ENCODE measurements at places on chromosomes 16 and 17.

DNA sequence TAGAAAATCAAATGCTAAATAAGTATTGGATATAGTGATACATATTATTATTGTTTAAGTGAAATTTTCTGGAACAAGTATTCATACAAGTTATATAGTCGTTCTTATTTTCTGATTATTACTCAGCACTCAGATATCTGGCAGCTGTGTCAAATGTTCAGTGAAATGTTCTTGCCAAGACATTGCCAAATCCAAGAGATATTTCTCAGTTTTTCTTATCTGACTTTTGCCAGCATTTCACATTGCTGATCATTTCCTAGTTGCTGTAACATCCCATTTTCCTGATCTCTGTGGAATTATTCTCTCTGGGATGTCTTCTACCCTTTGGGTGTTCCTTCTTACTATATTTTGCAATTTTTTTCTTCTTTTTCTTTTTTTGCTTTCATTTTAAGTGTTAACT lies 262.3 kb downstream of the KIF2B start:
- no peak for DNase-seq

GRCh38 chr16:29710227-29711219 lies 31.5 kb downstream of the QPRT start:
- DNase-seq, result peak; percentile 61

DNA sequence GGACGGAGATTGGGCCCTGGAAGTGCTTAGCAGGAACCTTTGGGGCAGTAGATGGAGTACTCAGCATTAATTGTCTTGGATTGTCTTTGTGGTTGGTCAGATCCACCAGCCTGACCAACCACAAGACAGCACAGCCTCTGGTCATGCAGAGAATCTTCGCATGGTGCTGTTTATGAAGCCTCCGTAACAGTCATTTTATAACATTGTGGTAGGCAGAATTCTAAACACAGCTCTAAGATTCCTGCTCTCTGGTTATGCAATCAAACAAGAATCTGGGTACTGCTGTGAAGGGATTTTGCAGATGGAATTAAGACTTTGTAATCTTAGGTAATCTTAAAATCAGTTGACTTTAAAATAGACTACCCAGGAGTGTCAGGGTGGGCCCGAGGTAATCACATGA lies 312.2 kb upstream of the GOT2 start:
- no peak for DNase-seq

DNA sequence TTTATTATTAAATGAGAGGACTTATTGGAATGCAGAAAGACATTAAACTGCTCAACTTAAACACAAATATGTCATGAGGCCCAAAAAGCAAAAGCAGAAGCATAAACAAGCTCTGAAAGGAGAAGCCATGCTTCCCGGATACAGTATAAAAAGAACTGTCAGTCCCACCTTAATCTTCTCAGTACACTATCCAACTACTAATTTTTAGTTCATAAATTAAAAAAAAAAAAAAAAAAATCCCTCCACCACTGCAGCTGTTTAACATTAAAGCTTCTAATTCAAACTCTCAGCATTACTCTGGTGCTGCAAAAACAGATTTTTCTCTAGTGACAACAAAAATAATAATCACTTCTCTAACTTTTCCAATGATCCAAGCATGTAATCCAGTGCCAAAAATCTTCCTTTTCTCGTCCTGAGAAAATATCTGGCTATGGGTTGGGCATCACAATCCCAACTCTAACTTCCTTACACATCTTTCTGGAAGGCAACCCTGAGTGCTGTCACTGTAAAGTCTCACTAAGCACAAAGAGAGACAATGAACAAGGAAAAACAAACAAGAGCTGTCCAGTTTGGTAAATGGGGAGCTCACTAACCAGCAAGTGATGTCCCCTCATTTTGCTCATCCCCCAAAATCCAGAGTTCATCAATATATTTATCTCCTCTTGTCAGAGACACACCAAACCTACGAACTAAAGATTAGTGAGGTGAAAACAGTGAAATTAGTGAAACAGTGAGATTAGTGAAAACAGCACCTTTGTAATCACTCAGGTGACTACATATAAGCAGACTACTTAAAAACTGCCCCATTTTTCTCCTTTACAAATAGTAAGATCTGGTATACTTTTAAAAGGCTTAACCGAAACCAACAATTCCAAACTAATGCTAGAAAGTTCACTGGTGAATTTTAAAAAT lies 5.5 kb downstream of the USP32 start:
- no peak for DNase-seq

DNA sequence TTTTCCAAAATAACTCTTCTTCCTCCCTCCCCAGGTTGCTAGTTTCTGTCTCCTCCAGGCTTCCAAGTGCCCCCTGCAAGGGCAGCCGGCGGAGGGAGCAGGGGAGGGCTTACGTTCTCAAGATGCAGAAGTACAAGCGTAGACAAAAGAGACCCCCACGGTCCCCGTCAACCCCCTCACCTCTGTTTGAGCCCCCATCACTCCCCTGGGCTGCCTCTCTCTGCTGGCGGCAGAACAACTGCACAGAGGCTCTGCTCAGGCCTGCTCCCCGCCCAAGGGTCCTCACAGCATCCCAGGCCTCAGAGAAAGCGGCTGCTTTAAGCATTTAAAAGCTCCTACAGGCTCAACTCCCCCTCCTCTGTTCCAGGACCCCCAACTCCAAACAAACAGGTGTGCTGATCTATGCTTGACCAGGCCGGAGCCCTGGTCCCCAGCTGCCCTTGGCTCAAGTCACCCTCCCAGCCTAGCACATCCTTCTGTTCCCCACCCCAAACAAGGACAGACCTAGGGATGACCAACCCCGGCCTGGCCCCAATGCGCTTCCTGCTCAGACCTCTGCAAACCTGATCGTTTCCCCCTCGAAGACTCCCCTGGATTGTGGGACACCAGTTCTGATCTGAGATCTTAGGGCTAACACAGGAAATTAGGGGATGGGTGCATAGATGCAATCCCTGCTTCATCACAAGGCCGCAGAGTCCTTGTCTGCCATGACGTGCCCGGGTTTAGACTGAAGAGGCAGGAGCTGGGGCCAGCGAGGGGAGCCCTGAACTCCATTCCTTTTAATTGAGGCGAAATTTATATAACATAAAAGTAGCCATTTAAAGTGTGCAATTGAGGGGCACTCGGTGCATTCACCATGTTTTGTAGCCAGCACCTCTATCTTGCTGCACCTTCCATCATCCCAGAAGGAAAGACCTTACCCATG lies 17.2 kb upstream of the RBFOX3 start:
- no peak for DNase-seq

DNA sequence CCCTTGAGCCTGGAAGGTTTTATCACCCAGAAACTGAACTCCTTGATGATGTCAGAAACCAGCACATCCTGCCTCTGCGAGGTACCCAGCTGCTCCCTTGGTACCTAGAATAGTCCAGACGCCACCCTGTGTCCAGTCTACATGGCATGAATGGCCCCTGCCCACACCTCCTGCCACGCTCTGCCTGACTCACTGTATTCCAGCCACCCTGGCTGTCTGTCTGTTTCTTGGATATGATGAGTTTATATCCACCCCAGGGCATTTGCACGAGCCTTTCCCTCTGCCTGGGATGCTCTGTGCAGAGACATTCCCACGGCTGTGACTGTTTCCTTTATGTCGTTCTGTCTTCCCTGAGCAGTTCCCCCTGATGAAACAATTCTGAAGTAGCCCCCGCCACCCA lies 68.7 kb downstream of the CRISPLD2 start:
- DNase-seq, result no peak

GRCh38 chr16:60151987-60152386 lies 1417.9 kb upstream of the GOT2 start:
- DNase-seq, result no peak

- DNase-seq, result no peak
Observed at GRCh38 chr17:71667661-71668060, 453.2 kb upstream of the SOX9 start.

DNA sequence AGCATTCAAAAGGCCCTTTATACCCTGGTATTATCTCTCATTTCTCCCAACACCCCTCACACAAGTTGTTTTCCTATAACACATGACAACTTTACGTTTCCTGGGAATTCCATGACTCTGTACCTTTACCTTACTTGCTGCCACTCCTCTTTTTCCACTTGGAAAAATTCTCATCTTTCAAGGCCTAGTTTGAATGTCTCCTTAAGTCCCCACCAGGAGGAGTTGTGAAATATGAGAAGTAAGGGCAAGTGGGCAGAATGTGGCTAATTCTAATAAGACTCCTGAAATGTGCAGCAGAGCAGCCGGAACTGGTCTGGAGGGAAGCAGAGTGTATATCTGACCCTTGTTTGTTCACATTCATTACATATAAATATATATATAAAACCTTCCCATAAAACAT lies 39.7 kb downstream of the BRCA1 start:
- no peak for DNase-seq

GRCh38 chr17:63116967-63117830 lies 151.2 kb downstream of the TANC2 start:
- no peak for DNase-seq

DNA sequence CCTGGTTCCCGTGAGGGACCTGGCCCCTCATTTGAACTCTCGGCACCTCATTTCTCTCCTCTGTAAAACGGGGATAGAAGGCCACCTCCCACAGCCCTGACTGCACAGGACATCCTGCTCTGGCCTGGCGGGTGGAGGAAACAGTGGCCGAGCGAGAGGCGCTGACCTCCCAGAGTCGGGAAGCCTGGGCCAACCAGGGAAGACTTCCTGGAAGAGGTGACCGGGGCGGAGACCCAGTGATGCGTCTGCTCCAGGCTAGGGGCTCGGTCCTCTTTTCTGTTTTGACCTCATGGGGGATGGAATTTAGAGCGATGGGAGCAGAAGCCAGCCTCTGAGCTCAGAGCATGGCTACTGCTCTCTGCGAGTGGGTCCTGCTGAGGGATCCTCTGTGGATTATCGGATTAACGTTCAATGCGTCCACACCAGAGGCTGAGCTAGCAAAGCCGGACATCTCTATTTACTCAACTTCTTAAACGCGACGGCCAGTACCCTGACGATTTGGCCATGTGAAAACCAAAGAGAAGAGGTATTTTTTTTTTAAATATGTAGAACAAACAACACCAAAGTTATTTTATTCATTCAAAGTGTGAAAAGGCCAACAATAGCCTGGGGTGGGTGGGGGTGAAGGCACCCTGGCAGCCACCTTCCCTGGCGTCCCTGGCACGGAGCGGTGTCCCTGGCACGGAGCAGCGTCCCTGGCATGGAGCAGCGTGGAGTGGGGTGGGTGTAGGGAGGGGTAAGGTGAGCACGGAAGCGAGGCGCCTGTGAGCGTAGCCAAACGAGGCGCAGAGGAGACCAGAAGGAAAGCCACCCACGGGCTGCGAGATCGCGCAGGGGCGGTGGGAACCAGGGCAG lies 9.2 kb upstream of the MSLN start:
- DNase-seq, result no peak

DNA sequence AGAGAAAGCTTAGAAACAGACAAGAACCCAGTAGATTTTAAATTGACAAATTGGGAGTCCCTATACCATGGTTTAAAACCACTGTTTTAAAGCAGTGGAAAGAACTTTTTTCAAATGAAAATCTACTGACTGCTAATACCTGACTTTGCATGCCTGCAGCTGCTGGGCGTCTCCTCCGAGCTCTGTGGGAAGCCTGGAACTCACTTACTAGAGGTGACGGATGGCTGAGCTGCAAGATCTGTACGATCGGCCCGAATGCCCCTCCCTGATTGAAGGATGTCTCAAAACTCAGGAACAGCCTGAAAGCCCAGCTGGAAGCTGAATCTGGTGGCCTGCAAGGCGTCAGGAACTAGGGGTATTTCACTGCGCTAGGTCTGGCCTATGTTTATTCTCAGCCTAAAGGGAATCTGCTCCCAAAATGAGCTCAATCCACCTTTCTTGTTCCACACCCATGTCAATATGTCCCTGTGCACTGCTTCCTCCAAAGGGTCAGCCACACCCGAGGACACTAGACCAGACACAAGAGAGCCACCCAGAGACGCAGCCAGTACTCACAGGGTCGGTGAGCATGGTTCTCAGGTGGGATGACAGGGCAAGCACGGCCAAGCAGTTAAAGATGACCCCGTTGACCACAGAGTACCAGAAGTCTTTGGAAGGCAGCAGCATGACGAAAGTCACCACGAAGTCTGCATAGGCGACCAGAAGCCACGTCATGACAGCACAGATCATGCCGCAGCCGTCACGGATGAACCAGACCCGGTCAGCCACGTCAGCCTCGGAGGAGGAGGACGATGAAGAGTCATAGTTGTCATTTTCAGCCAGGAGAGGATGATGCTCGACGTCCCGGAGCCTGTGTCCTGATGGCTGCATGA lies 21.4 kb downstream of the ZDHHC7 start:
- DNase-seq, result no peak

DNA sequence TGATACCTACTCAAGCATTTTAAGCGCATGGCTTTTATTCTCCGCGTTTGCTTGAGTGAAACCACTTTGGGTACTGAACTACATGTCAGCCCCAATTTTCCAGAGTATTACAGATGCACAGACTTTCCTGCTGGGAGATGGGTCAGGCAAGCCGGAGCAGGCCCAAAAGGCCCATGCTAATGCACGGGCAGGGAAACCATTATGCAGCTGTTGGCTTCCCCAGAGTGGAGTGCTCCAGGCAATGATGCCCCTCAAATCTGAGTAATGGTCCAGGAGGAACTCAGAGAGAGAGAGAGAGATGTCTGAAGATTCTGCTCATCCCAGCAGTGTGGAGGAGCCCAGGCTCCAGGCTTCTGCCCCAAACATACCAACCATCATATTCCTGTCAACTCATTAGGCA lies 80.2 kb downstream of the CDH11 start:
- DNase-seq, result no peak

GRCh38 chr17:78842881-78843565 lies 2.4 kb upstream of the USP36 start:
- DNase-seq, result peak; percentile 71

DNA sequence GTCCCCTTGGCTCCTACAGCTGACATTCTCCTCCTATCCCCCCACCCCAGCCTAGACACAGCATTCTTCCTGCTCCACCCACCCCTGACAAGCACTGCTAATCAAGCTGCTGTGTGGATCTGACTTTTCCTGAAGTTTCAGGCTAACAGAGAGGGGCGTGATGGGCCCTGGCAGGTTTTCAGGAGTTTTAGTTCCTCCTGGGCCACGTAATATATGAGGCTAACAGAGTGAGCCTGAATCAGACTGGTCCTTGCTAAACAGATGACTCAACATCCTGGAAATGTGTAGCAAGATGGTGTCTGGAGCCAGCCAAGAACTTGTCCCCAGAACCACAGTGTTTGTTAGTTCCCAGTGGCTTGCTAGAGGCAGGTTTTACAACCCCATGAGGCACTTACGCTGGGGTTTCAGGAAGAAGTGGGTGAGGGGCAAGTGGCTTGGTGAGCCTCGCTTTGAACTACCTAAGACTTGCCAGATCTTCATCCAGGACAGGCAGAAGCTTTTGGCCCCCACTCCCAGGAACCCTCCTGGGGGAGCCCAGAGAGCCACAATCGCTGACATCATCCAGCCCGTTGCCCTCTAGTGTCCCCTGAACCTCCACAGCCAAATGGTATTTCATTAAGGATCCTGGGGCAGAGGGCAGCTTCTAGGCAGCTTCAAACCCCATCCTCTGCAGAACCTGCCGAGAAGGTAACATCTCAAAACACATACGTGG lies 15.9 kb downstream of the TMEM92 start:
- DNase-seq, result no peak

DNA sequence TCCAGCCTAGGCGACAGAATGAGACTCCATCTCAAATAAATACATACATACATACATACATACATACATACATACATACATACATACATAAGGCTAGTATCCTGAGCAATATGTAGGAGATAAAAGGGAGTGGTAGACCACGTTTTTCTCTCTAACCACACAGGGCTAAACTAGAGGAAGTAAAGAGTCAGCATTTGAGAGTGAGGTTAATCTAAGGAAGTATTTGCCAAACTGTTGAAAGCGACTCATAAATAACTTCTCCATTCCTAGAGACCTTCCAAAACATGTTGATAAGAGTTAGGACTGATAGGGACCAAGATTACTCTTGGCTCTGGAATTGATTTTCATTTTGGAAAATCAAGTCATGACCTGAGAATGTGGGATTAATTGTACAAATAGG lies 68.9 kb downstream of the NEUROD2 start:
- DNase-seq, result no peak

Data from CD4-positive, alpha-beta T cell treated with Interleukin-17A for 4 hours (primary cell).